Hindlimb muscle (tissue), 1 donor: ENCODE measurements at places on chromosomes 16 and 17.

GRCh38 chr16:49349446-49350168, 24.0 kb upstream of the C16orf78 start:
- no peak for DNase-seq

- no peak for DNase-seq
Observed at GRCh38 chr16:30104492-30104891, 8.5 kb upstream of the YPEL3 start.

GRCh38 chr16:89999831-90000574, 19.3 kb downstream of the DBNDD1 start:
- DNase-seq: no peak

GRCh38 chr17:60107526-60108257, 29.0 kb upstream of the HEATR6 start:
- DNase-seq: no peak

DNA sequence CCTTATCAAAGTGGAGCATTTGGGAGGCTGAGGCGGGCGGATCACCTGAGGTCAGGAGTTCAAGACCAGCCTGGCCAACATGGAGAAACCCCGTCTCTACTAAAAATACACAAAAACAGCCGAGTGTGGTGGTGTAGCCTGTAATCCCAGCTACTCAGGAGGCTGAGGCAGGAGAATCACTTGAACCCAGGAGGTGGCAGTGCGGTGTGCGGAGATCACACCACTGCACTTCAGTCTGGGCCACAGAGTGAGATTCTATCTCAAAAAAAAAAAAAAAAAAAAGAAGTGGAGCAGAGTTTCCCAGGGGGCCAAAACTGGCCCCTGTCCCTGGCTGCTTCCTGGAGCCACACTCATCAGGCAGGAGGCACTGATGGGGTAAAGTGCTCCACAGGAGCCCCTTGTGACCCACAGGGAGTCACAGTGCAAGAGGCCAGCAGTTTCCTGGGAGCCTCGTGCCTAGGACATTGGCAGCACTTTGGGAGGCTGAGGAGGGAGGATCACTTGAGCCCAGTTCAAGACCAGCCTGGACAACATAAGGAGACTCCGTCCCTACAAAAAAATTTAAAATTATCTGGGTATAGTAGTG, 44.4 kb downstream of the RTN4RL1 start:
- DNase-seq: no peak

DNA sequence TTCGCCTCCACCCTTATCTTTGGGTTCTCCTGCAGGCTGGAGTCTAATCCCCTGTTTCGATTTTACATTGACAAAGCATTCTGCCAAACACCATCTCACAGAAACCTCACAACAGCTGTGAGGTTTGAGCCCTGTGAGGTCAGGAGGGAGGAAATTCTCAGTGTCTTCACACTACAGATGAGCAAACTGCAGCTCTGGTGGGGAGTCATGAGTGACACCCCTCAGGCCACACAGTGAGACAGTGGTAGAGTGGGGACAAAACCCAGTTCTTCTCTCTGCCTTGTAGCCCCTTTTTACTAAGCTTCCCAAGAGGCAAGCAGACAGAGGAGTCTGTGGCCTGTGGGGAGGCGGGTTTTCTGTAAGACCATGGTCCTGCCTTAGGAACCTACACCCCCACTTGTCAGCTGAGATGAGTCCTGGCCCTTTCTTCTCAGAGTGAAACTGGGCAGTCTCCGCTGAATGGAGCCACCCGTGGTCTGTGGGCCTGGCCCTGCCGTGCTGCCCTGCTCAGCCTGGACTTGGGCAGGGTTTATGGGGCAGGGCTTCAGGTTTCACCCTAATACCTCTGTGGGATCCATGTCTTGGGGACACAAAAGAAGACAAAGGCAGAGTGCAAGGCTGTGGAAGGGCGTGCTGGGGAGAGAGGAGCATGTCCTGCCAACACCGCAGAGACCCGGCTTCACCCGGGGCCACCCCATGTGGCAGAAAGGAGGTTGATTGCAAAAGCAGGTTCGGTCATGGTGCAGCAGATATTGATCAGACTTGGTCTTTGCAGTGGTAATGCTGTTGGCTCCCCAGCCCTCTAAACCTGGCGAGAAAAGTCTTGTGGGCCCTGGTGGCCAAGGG, 59.0 kb downstream of the ABR start:
- DNase-seq: no peak

- DNase-seq: no peak
Observed at GRCh38 chr16:17396762-17397498, 73.8 kb downstream of the XYLT1 start.

- no peak for DNase-seq
Observed at GRCh38 chr16:13426269-13426668, 493.7 kb upstream of the ERCC4 start.

DNA sequence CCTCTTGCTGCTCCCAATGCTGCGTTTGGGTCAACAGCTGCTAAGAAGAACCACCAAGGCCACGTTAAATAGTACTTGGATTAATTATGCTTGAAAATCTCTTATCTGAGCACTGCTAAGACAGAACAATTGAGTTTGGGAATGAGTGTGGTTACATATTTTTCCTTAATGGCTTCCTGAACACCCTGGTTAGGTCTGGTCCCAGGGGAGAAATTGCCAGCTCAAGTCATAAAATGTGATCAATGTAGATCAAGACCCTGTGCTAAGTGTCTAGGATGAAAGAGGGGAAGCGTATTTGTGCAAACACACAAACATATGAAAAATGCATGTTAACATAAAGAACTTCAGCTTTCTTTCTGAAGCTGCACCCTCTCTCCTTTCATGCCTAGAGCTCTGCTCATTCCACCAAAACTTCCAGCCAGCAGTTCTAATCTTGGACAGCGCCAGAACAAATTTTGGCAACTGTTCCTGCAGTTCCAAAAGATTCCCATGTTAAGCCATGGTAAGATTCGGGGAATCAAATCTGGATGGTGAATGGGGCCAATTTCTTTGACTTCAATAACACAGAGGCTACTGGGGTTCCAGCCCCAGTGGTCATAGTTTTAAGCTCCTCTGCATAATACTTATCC, 72.0 kb downstream of the ZFHX3 start:
- DNase-seq: no peak

- DNase-seq: no peak
Observed at GRCh38 chr17:11490171-11490755, 108.0 kb upstream of the DNAH9 start.

DNA sequence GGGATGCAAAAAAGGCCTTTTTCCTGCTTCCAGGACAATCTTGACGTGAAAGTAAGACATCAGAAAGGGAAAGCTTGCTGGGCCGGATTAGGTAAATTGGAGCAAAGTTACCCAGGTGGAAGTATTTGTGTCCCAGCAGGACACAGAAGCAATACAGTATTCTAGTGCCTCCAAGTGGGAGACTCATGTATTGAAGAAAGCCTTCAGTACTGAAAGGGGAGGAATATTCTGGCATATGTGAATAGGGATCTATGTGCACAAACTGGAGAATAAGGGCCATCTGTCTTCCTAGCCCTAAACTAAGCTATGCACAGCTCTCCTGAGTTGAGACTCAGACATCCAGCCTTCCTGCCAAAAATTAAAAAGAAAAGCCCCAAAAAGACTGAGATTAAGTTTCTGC, 327.3 kb upstream of the CDH8 start:
- DNase-seq: no peak

- no peak for DNase-seq
Observed at GRCh38 chr17:57434361-57434760, 178.0 kb downstream of the MSI2 start.

DNA sequence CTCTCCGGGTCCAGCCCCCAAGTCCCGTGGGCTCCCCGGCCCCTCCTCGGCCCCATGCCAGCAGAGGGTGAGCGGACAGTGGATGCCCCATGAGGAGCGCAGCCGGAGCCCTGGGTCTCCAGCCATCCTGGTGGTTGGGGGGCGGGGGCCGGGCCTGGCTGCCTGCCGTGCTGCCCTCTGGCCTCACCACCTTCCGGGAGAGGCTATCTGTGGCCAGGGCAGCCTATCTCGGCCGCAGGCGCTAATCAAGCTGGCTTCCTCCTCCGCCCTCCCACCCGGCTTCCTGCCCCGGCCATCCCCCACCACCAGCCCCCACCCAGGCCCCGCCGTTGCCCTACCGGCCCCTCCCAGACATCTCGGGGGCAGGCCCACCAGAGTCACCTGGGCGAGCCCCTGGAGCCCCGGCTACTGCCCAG, 46.8 kb downstream of the ZFPM1 start:
- DNase-seq: no peak

- no peak for DNase-seq
Observed at GRCh38 chr16:53518550-53519416, 15.8 kb upstream of the AKTIP start.

GRCh38 chr17:65093930-65094329, 37.4 kb upstream of the GNA13 start:
- no peak for DNase-seq

GRCh38 chr17:50053654-50053960, 2.3 kb upstream of the ITGA3 start:
- DNase-seq: no peak

- no peak for DNase-seq
Observed at GRCh38 chr16:57384248-57385070, 12.2 kb downstream of the CX3CL1 start.

GRCh38 chr17:40846515-40847144, 20.4 kb downstream of the KRT12 start:
- no peak for DNase-seq

DNA sequence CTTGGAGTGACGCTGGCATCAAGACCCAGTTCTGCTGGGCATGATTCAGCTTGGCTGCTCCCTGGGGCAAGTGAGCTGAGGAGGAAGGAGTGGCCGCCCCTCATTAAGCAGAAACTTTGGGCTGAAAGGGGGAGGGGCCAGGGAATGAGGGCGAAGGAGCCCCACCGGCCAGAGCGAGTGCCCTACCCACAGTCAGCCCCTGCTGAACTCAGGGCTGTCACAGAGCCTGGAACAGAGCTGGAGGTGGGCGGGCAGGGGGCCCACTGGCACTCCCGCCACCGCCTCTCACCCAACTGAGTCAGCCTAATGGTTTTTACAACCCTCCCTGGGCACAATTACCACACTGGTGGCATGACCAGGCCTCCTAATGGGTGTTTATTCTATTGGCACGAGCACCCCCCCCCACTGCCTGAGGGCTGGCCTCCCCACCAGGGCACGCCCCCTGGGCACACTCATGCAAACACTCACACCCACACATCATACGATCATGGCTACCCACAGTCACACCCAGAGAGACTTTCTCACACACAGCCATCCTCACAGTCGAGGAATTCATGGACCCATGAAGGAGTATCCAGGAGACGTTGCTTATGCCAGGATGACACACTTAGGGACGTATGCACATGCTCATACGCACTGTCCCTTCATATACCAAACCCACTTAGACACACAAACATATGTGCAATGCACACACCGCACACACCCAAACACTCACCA, 19.2 kb downstream of the UNC119 start:
- no peak for DNase-seq

DNA sequence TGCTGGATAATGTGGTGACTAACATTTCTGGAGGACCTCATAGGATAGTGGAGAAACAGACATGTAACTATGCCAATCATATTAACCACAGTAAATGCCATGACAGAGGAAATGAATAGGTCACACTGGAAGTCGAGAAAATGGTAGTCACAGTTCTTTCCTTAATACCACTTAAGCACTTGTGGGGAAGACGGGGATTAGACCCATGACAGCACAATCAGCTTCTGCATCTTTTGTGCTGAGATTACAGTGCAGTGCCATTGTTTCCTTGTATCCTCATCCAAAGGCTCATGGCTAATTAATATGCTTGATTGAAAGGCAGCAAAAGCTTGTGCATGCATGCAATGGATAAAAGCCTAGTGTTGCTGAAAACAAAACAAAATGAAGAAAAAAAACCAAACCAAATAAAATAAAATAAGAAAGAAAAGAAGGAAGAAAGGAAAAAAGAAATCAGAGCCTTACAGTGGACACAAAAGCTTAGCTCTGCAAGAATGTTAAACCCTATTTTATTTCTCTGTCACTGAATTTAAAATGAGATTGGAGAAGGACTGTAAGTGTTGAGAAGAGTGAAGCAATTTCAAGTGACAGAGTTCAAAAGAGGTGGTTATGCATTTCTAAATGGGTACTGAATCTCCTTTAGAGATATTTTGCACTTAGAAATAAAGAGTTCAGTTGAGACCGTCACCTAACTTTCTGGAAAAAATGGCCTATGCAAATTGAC, 1011.9 kb downstream of the CDH8 start:
- DNase-seq: no peak

- DNase-seq: no peak
Observed at GRCh38 chr16:12340151-12340733, 363.7 kb downstream of the SNX29 start.
